ENCODE measurements at places on chromosomes 7 and 10.

GRCh38 chr10:86759073-86759672, 2.8 kb downstream of the BMPR1A start:
- DNase-seq = no peak

- no peak for DNase-seq
Measured at GRCh38 chr7:133461421-133461820, 208.5 kb downstream of the EXOC4 start.

GRCh38 chr7:81648716-81649115, 121.1 kb downstream of the HGF start:
- no peak for DNase-seq

GRCh38 chr10:131003455-131003854, 308.1 kb downstream of the TCERG1L start:
- DNase-seq = no peak

- DNase-seq = peak; percentile 32
Measured at GRCh38 chr10:58137813-58138212, 129.9 kb downstream of the IPMK start.

- no peak for DNase-seq
Measured at GRCh38 chr7:3013975-3014792, 29.5 kb downstream of the CARD11 start.

GRCh38 chr7:89887489-89887888, 266.8 kb upstream of the STEAP1 start:
- no peak for DNase-seq

DNA sequence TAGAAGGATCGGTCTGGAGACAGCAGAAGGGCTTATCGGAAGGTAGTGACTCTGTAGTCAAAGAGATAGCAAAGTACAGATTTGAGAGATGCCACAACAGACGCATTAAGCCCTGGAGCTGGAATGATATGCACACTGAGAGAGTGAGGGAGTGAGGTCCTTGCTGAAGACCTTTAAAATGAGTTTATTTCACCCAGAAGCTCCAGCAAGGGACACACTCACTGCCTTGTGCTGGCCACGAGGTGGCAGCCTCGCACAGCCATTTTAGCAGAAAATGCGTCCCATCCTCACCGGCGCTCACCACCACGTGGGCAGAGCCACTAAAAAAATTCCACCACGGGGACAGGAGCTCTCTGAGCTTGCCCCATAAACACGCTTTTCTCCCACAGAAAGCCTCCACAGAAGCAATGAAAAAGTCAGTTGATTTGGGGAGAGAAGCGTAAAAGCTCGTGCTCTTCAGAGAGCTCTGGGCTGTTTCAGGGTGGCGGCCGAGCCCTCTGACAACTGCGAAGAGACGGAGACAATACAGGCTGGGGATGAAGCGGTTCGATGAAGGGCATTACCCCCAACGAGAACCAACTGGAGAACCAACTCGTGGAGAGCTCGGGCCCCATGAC, 163.0 kb upstream of the KLF14 start:
- DNase-seq = peak; percentile 70

- no peak for DNase-seq
Measured at GRCh38 chr7:5417106-5418071, 6.2 kb downstream of the TNRC18 start.

- no peak for DNase-seq
Measured at GRCh38 chr7:16171928-16172327, 249.4 kb downstream of the CRPPA start.

DNA sequence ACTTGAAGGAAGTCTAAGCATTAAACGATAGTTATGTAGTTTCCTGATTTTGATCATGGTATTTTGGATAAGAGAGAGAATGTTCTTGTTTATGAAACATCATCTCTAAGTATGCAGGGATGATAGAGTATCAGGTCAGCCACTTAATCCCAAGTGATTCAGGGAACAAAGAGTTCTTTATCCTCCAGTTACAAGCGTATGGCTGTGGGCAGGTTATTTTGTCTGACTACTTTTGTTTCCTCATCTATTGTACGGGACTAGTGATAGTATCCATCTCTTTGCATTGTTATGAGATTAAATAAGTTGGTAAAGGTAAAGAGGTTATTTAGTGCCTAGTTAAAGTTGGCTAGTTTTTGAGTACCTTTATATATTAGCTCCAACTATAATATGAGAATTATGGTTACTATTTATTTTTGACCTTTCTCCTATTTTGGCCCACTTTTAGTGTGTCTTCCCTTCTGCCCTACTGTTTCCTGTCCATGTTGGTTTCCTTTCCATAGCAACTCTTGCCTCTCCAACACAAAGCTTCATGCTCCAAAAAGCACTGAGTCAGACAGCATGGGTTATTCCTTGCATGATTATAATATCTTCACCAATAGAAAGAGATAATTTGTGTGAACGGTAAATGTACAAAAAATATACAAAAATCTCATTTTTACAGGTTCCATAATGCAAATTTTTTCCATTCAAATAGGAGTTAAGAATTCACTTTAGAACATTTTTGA, 65.4 kb downstream of the SP8 start:
- no peak for DNase-seq

DNA sequence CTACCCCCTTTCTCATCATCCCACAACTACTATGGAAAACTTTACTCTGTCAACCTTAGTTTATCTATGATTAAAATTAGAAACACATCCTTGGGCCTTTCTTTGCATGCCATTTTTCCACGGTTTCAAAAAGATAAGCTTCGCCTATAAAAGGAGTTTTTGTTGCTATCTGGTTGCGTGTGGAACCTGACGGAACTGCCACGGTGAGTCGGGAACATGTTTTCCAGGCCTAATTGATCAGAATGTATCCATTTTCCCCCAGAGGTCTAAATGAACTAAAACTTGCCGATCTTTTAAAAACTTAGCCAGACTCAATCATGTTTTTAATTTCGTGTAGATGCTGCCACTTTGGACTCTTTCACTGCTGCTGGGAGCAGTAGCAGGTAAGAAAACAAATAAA, at the start of gene PNLIP:
Gene PNLIP (plus strand): TSS at position 176 of the 400 bp plus-strand sequence. CDS start 162 bp downstream, at position 338.
- DNase-seq = no peak

DNA sequence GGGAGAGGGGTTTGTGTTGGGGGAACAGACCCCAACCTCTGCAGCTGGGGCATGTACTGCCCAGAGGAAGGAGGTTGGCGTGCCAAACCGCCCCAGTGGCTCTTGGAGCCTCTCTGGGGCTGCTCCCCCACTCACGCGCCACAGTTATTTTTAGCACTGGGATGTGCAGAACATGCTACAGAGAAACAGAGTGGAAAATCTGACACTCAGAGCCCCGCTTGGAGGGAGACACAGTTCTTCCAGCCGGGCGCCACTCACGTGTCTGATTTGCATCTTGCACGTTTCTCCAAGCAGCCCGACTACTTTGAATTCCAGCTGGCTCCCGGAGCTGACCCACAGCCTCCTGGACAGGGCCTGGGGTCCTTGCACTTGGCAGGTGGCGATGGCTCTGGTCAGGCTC, 182.0 kb downstream of the RPS24 start:
- DNase-seq = peak; percentile 65

DNA sequence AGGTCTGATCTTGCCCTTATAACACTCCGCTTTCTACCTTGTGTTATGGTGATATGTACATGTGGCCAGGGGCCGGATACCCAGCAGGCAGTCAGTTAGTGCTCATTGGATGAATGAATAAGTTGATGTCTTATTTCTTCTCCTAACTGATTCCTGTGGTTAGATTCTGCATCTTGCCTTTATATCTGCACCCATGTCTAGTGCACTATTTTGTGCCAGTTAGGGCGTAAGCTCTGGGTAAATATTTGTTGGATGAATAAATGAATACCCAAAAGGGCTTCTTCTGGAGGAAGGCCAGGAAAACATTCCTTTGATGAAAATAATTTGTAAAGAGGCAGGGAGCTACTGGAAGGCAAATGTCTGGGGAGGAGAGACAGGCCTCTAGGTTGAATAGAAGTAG, 148.2 kb downstream of the CHN2 start:
- no peak for DNase-seq

DNA sequence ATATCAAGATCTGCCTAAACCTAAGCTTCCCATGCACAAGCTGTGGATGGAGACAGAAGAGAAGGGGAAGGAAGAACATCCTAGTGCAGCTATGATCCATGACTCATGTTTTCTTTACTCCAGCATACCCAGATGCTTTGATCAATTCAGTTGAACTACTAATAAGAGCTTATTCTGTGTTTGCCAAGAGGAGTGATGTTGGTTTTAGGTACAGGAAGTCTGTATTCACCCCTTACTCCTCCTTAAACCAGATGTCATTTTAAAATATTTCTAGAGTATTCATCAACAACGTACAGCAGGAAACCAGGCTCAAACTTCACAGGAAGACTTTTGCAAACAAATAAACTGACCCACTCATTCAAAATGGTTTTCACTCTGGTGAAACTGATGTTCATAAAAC, 29.2 kb downstream of the PANK1 start:
- no peak for DNase-seq

- DNase-seq = no peak
Measured at GRCh38 chr10:16944402-16944801, 127.2 kb upstream of the RSU1 start.

GRCh38 chr10:89301232-89301631, 614 bp upstream of the IFIT2 start:
- DNase-seq = no peak

DNA sequence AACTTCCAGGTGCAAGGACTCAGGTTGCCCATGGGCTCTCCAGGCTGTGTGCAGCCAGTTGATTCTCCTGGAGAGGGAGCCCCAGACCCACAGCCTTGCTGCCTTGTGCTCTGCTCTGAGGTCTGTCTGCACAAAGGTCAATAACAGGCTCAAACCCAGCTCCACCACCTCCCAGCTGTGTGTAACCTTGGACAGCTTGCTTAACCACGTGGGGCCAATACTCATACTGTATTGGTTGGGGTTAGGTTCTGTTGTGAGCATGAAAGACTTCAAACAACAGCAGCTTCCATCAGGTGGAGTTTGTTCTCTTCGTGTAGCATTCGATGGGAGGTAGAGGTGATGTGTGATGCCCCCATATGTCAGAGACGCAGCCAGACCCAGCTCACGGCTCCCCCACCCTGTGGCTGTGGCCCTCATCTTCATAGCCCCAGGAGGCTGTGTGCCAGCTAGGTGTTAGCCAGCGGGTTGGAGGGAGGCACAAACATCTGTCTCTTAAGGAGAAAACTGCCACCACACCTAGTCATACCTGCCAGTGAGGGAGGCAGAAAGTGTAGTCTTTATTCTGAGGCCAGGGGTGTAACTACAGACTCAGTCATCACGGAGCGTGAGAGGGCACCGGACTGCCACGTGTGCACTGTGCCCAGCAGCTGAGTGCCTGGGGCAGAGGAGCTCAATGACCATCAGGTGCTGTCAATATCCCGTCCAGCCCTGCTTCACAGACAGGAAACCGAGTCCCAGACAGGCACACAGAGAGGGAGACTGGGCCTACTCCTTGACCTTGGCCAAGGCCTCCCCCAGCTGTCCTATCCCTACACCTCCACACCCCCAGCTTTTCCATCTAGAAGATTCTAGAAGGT, 8.1 kb upstream of the POLD2 start:
- no peak for DNase-seq

DNA sequence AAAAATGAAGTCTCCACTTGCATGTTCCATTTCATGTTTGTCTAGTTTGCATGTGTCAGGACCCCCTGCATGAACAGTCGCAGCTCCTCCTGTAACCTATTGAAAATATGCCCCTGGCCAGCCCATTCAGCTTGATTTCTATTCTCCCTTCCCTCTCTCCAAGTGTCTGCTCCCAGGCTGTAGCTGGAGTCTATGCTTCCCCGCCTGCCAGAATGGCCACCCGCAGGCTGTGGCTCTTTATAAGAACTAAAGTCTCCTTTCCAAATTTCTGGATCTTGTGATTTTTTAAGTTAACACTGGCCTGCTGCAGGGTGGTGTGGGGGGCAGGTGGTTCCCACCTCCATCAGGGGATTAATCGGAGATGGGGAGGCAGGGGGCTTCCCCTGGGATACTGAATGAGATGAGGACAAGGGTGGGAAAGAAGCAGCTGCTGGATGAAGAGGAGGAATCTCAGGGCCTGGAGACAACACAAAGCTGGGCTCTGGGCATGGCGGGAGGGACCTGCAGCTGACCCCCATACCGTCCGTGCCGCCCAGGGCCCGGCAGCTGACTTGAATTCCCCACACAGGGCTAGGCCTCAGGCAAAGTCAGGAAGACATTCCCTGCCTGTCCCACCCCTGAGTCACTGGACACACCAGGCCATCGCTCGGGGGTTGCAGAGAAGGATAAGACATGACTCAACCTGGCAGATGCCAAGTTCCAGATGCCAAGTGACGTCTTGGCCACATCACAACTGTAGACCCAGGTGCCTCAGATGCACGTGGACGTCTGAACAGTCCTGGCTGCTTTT, 399.5 kb upstream of the FOXK1 start:
- no peak for DNase-seq

DNA sequence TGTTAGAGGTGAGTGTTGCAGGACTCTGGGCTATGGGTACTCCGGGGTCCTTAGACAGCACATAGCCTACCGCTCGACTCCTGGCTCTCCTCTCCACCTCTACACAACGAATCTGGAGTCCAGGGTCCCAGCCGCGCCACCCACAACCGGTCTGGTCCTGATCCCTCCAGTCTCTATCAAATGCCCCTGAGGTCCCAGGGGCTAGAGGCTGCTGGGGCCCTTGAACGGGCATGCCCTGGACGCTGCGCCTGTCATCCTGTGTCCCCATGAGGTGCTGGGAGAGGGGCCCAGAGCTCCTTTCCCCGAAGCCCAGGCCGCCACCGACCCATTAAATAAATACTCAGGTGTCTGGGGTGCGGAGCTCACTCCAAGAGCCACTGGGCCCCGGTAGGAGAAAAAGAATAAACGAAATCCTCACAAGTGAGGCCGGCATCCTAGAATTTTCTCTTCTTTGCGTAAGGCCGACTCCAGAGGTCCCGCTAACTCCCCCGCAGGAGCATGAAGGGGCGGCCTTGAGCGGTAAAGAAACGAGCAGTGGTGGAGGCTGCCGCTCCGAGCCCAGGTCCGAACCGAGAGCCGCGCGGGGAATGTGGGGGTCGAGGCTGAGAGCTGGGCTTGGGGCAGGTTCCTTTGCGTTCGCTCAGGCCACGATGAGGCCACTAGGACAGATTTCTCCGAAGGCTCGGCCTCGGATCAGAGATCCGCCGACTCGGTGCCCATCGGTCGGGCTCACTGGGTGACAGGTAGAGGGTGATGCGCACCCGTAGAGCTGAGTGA, 166.7 kb downstream of the NRF1 start:
- DNase-seq = no peak

GRCh38 chr7:2405601-2406345, 2.4 kb downstream of the CHST12 start:
- no peak for DNase-seq

DNA sequence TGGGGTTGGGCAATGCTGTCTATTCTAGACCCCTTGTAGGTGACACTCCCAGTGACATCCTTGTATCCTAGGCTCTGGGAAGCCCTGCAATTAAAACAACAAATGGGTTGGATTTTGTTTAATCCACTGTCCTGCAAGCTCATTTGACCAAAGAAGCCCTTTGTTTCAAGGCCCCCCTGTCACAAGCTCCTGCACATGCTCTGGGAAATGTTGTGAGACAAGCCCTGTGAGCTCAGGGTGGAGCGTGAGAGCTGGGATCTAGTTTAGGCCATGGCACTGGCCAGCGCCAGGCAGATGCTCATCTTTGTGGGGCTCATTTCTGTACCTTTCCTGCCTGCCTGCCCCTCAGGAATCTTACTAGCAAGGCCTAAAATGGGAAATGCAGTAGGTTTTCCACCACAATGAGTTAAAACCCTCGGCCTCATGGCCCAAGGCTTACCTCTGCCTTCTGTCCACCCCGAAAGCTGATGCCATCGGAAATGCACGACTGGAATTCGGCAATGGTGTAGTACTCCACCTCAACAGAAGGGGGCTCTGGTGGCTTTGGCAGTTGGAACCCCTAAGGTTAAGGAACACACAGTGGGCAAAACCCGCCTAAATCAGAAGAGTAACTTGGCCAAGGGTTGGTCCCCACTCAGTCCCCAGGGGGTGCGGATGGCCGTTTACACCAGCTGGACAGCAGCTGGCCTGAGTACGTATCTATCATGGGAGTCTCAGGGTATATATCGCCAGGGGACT, 112.0 kb downstream of the NEURL1 start:
- no peak for DNase-seq
